CD4-positive, alpha-beta T cell treated with Interferon gamma for 1 hour (primary cell): ENCODE measurements at places on chromosomes 11 and 22.

GRCh38 chr11:123377355-123377754, 52.7 kb upstream of the GRAMD1B start:
- DNase-seq, result no peak

DNA sequence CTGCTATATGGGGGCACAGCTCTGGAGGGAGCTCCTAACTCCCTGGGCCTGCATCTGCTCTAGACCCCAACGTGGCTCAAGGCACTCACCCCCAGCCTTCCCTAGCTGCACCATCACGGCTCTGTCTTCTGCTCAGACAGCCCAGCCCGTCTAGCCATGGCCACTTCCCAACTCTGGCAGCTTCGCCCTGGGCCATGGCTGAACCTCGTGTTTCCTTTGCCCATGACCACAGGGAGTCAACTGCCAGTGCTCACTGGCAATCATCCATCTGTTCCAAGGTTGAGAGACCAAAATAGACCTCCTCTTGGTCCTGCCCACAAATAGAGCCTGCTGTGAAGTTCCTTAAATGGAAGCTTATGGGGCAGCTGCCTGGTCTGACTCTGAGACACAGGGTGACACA, 5.4 kb downstream of the LMO1 start:
- DNase-seq, result no peak

- DNase-seq, result no peak
These were observed 6.2 kb downstream of the MRGPRF start for GRCh38 chr11:69006816-69007215.

GRCh38 chr11:36019722-36020121, 75.9 kb downstream of the LDLRAD3 start:
- DNase-seq, result no peak

DNA sequence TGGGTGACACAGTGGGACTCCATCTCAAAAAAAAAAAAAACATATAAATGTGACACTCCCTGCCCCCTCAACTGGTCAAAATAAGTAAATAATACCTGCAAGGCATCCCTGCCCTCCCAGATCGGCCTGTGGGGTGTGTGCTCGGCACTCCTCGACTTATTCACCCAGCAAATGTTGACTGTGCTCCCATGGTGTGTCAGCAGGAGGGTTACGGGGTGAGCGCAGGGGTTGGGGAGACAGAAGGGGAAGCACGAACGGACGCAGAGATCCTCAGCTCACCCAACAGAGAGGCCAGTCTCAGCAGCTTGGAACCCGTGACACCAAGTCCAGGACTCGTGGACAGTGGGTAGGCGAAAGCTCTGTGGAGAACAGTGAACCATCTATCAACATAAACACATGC, 1.6 kb upstream of the ADM2 start:
- no peak for DNase-seq

DNA sequence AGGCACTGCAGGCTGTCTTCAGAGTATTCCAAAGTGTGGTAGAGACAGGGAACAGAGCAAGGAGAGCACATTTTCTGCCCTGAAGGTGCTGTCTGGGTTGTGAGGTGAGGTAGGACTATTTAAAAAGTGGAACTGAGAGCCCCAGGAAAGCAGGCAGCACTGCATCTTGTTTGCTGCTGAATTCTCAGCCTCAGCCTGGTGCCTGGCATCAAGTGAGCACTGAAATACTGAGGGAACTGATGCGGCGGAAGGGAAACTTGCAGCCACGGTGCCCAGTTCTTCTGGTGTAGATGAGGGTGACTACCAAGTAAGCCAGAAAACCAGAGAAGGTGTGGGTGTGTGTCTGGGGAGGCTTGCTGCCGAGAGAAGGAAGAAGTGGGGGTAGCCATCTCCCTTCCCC, 59.5 kb downstream of the TNRC6B start:
- DNase-seq, result no peak

DNA sequence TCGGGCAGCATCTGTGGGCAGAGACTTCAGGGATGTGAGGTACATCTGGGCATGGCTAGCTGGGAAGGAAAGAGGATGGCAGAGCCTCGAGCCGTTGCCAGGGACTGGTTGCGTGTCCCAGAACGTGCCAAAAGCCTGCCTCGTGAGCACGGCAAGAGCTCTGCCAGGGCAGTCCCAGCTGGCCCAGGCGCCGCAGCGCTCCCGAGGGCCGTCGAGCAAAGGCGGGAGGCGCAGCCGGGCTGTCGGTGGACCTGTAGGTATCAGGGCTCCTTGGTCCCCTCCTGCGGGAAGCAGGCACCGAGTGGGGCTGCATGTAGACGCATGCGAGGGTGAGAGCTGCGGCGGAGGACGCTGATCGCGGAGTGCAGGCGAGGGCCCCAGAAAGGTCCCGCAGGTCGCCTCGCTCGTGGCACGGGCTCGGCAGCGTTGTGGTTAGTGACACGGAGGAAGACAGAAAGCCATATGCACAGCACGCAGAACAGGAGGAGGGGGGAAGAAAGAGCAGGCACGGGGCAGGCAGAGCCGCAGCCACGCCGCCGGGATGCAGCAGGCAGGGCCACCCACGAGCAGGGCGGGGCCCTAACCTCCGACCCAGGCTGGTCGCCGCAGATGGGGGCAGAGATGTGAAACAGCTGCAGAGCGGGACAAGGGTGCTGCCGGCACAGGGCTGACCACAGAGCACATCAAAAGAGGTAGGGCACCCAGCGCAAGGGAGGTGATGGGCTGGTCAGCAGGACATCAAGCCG, 18.0 kb downstream of the LSP1 start:
- peak; percentile 37 for DNase-seq

DNA sequence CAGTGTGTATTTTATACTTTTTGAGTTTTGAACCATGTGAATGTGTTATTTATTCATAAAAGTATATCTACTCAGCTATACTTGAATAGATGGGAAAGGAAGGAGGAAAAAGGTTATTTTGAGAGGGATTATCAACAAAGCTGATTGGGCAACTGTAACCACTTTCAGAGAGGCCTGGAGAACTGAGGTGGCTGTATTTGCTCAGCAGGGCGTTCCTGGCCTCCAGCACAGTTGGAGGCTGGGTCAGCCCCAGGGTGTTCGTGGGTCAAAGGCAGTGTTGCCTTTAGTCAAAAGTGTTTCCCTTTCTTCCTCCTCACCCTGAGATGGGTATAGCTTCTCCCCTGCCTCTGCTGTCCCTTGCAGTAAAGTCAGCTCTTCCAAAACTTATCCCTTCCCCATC, 26.7 kb downstream of the ASCC2 start:
- DNase-seq, result no peak

DNA sequence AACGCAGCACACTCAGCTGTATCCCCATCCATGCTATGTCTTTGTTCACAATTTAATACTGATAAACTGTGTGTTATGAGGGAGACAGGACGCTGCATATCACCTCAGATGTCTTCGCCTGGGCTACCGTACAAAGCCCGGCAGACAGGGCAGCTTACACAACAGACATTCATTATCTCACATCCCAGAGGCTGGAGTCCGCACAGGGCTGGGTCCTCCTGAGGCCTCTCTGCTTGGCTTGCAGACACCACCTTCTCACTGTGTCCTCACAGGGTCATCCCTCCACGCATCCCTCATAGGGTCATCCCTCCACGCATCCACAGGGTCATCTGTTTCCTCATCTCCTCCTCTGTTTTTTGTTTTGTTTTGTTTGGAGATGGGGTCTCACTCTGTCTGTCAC, 61.2 kb downstream of the SHANK2 start:
- DNase-seq, result no peak

GRCh38 chr22:42678894-42679293, 29.7 kb upstream of the CYB5R3 start:
- DNase-seq, result no peak

GRCh38 chr11:776263-776560, 1.1 kb downstream of the GATD1 start:
- no peak for DNase-seq

DNA sequence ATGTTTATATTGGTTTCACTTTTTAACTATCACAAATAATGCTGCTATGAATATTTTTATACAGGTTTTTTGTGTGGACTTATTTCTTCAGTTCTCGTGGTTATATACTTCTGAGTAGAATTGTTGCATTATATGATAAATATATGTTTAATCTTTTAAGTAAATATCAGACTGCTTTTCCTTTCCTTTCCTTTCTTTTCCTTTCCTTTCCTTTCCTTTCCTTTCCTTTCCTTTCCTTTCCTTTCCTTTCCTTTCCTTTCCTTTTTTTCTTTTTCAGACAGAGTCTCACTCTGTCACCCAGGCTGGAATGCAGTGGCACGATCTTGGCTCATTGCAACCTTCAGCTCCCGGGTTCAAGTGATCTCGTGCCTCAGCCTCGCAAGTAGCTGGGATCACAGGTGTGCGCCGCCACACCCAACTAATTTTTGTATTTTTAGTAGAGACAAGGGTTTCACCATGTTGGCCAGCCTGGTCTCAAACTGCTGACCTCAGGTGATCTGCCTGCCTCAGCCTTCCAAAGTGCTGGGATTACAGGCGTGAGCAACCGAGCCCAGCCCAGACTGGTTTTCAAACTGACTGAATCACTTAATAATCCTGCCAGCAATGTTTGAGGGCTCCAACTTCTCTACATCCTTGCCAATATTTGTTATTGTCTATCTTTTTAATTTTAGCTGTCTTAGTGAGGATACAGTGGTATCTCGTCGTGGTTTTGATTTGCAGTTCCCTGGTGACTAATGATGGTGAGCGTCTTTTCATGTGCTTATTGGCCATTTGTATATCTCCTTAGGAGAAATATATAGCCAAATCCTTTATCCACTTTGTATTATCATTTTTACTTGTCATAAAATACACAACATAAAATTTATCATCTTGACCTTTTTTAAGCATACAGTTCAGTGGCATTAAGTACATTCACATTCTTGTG, 21.9 kb downstream of the HTR3B start:
- no peak for DNase-seq

DNA sequence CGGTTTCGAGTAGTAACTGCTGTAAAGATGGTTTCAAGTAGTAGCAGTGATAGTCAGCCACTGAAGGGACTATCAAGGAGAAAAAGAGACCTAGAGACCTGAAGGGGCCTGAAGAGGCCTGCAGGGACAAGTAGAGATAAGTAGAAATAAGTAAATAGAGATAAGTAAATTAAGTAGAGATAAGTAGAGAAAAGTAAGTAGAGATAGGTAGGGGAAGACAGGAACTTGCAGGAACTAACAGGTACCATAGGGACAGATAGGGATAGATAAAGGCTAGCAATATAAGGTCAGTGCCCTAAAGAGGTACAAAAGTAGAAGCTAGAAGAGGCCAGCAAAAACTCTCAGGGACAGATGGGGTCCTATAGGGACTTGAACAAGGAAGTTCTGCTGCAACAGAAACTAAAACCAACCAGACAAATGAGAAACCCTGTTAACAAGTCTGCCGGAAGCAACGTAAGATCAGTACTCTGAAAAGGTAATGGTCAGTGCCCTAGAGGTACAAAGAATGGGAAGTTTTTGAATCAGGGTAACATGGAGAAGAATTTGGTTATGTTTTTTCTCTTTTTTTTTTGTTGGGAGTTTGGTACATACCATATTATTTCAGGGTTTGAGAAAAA, 9.6 kb upstream of the SC5D start:
- DNase-seq, result no peak

GRCh38 chr11:72005347-72006260, 6.9 kb downstream of the IL18BP start:
- DNase-seq, result no peak

GRCh38 chr22:22167791-22168189, 76.8 kb upstream of the VPREB1 start:
- DNase-seq, result peak; percentile 82

DNA sequence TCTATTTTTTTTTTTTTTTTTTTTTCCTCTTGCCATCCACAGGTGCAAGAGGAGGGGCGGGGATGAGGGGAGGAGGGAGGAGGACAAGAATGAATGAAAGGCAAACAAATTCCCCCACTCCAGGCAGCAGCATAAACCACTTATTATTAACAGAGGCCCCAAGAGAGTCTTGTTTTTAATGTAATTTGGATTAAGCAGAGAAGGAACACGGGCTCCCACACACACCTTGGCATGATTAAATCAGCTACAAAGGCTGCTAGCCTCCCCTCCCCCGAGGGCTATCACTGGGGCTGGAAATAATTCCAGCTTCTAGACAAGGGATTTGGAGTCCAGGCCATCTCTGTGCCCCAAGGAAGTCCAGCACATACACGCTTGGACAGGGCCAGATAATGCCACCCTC, 93.4 kb upstream of the DRD2 start:
- DNase-seq, result no peak

DNA sequence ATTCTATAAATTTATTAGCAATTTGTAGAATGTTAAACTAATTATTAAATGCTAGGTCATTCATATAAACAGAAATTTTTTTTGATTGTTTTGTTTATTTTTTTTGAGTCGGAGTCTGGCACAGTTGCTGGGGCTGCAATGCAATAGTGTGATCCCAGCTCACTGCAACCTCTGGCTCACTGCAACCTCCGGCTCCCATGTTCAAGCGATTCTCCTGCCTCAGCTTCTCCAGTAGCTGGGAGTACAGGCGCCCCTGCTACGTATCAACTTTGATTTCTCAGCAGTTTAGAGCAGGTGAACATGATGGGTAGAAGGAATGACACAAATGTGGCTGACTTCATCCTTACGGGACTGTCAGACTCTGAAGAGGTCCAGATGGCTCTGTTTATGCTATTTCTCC, at the start of gene OR8H3:
OR8H3 (plus strand) TSS at position 301 of the 400 bp plus-strand sequence; CDS start at position 301, 0 bp downstream.
- DNase-seq, result no peak

DNA sequence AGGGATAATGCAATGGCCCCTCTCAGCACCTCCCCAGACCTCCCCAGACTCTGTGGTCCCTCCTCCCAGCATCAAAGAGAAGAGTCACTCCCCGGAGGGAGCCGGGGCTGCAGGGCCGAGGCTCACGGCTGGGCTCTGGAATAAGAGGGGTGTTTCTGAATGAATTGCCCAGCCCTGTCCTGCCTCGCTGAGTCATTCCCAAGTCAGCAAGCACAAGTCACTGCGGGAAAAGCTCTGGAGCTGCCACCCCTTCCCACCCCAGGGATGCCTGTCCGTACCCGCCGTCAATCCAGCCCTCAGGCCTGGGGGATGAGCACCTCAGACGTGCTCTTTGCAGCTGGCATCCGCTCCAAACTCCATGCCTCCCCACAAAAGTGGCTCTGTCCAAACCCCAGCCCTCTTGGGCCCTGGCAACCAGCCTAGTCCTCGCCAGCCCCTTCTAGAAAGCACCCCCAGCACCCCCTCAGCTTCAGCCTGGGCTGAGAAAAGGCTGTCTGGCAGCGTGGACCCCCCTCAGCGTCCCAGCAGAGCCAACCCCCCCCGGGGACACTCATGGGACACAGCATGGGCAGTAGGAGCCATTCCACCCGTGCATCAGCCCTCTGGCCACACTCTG, 22.7 kb downstream of the CELSR1 start:
- no peak for DNase-seq

- DNase-seq, result no peak
These were observed 248.1 kb downstream of the CNTN5 start for GRCh38 chr11:99268886-99269285.
